Esophagus squamous epithelium (tissue), 5 donors: ENCODE measurements at places on chromosomes 5 and 9.

DNA sequence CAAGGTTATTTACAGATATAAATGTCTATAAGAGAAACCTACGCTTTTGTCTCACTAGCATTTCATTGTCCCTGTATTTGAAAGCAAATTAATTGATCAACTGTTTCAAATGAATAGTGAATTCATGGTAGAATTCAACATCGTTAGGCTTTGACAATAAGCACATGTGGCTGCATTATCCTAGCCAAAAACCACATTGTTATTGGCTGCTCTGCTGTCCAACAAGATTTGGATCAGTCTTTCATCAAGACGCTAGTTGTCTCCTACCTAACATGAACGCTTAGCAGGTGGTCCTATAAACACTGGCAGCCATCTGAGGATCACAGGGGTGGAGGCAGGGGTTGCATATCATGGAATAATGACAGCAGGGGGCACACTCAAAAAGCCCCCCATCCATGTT lies 455.0 kb downstream of the CTNND2 start:
- no peak for DNase-seq

DNA sequence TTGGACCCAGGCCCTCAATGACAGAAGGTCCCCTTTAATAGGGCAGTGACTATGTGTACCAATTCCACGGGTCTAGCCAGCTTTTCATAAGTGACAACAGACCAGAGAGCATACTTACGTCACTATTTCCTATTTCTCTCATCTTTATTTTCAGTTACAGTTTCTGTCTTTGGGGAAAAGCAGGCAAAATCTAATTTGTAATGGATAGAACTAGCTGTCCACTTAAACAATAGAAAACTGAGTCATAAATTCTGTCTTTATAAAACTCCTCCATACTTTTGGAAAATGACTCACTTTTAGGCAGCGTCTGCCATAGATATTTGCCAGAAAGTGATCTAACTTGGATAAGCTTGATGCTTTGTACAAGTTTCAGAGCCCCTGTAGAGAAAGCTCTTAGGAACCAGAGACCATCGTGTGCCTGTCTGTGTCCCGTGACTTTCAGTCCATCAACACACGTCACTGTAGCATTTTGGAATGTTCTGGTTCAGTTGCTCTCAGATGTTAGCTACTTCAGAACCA lies 101.9 kb downstream of the F2RL2 start:
- no peak for DNase-seq

DNA sequence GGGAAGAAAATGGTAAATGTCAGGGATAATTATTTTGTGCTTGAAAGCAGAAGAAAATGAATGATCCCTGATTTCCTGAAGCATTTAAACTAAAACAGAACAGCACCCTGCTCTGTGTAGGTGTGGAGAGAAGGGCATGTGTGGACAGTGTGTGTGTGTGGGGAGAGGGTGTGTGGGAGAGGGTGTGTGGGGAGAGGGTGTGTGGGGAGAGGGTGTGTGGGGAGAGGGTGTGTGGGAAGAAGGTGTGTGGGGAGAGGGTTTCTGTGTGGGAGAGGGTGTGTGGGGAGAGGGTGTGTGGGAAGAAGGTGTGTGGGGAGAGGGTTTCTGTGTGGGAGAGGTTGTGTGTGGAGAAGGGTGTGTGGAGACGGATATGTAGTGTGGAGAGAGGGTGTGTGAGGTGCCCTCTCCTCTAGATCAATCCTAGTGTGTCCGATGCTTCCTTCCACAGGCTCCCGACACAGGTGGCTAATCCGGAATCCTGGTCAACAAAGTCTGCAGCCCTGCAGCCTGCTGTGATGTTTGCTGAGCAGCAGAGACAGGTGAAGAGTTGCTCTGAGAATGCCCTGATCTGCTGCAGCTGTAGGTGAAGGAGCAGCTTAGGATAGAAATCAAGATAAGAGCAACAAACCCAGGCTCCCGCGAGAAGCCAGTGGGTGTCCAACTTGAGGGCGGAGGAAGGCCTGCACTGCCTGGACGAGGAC lies 15.5 kb downstream of the IRX4 start:
- DNase-seq: no peak

GRCh38 chr9:13070612-13071595 lies 208.6 kb downstream of the MPDZ start:
- no peak for DNase-seq

- no peak for DNase-seq
These were observed 29.2 kb downstream of the RUSC2 start for GRCh38 chr9:35518981-35519679.
